Stimulated activated CD8-positive, alpha-beta memory T cell treated with anti-CD3 and anti-CD28 coated beads, Interleukin-7, amount 100 ng/mL, for 1 hour (primary cell): ENCODE measurements at places on chromosomes 4 and X.

DNA sequence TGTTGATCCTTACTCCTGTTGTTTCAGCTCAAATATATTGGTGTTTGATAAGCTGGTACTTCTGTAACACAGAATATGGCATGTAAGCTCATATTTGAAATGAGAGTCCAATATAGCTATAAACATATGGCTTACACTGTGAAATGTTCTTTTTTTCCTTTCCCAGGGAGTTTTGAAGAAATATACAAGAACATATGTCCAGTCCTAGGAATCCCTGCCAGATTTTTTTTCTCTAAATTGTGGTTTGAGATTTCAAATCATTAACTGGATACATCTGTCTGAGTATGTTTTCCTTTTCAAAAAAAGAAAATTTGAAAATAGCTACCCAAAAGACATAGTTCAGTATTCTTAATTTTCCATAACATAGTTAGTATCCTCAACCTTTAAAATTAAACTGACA lies 60.2 kb downstream of the HMGB2 start:
- DNase-seq: no peak

GRCh38 chr4:56940403-56940802 lies 32.7 kb downstream of the REST start:
- no peak for DNase-seq

DNA sequence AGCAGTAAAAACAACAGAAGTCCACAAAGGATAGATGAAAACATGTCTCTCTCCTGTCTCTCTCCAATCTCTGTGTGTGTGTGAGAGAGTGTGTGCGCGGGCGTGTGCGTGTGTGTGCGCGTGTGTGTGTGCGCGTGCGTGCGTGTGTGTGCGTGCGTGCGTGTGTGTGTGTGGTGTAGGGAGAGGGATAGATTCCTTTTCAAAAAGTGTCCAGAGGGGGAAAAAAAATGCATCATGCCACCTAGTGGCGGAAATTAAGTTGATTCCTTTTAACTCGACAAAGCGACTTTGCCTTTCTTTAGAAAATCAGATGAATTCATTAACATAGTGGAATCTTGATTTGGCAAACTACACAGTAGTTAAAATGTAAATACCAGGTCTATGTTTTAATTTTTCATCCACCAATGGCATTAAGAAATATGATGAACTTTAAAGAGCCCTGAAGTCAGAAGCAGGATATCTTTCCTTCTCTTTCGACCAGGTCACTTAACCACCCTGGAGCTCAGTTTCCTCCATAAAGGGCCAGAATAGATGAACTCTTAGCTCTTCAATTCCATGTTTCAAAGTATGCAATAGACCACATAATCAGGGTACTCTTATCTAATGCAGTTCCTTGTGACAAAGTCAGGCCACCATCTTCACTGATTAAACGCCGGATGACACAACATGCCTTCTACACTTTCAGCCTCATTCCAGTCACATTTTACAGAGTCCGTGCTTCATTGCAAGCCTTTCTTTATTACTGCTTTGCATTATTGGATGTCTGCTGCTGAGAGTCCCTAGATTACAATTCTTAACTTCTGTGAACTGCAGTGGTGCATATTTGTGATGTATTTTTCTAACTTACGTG lies 162.8 kb downstream of the FBXO8 start:
- no peak for DNase-seq

GRCh38 chr4:87051121-87051713 lies 116.4 kb downstream of the AFF1 start:
- DNase-seq: no peak

DNA sequence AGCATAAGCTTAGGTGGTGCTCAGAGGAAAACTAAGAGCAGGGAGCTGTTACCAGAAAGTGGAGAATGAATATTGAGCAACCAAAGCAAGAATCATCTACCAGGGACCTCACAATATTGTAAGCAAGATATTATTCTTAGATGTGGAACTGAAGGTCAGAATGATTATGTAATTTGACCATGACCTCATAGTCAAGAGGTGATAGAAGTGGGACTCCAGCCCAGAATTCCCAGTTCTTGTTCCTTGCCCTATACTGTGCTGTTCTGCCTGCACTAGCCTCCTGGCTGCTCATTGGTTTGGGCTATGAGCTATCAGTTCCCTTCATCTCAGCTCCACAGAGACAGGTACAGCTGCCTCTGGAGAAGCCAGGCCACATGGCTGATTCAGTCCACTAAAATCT lies 229.4 kb downstream of the LDB2 start:
- no peak for DNase-seq

GRCh38 chrX:68835468-68835867 lies 6.6 kb downstream of the EFNB1 start:
- no peak for DNase-seq

GRCh38 chr4:107734120-107734519 lies 14.1 kb upstream of the PAPSS1 start:
- no peak for DNase-seq

GRCh38 chr4:6391186-6391851 lies 81.1 kb downstream of the PPP2R2C start:
- no peak for DNase-seq

GRCh38 chrX:37378404-37378803 lies 29.2 kb downstream of the PRRG1 start:
- DNase-seq: no peak

GRCh38 chrX:30248854-30249253 lies 1.9 kb downstream of the MAGEB1 start:
- no peak for DNase-seq
